Activated CD8-positive, alpha-beta T cell treated with anti-CD3 and anti-CD28 coated beads for 36 hours (primary cell): ENCODE measurements at places on chromosomes 5 and 9. TPM values are rescaled to one million over a fixed set of nuclear protein-coding genes. Genes with fewer than 3 reads are reported as not detected.
A peak's percentile ranks its signal among the peaks of the same experiment; 100 is the strongest.

- peak overlapping the region; percentile 93 for H3K27ac ChIP-seq
- no peaks in the 10 kb centered on the region for H3K27me3 ChIP-seq
- peaks cover 99% of the 10 kb centered on the region for H3K4me1 ChIP-seq
- H3K36me3 ChIP-seq = peaks cover 35% of the 10 kb centered on the region
- H3K4me3 ChIP-seq = peak overlapping the region; percentile 43
- peak; percentile 76 for DNase-seq
Measured at GRCh38 chr5:132427281-132428146, 58.0 kb downstream of the SLC22A5 start.

- no peaks in the 10 kb centered on the region for H3K4me1 ChIP-seq
- peaks cover 18% of the 10 kb centered on the region for H3K27me3 ChIP-seq
- H3K27ac ChIP-seq = no peak overlapping the region
Measured at GRCh38 chr5:77586101-77586500, 52.4 kb downstream of the OTP start.

DNA sequence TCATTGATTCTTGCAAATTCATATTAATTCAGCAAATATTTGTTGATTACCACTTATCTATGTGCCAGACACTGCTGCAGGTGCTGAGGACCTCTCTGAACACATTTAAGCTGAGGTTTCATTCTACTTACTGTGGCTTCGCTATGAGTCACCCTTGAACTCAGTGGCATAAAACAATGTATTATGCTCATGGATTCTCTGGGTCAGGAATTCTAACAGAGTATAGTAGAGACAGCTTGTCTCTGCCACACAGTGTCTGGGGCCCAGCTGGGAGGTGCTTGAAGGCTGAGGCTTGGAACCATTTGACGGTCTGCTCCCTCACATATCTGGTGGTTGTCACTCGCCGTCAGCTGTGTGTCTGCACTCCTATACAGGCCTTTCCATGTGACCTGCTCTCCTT is 124.3 kb upstream of the NR3C1 start:
- no peaks in the 10 kb centered on the region for H3K4me1 ChIP-seq
- no peaks in the 10 kb centered on the region for H3K36me3 ChIP-seq
- no peak overlapping the region for H3K27ac ChIP-seq
- H3K4me3 ChIP-seq = no peak overlapping the region
- DNase-seq = no peak

DNA sequence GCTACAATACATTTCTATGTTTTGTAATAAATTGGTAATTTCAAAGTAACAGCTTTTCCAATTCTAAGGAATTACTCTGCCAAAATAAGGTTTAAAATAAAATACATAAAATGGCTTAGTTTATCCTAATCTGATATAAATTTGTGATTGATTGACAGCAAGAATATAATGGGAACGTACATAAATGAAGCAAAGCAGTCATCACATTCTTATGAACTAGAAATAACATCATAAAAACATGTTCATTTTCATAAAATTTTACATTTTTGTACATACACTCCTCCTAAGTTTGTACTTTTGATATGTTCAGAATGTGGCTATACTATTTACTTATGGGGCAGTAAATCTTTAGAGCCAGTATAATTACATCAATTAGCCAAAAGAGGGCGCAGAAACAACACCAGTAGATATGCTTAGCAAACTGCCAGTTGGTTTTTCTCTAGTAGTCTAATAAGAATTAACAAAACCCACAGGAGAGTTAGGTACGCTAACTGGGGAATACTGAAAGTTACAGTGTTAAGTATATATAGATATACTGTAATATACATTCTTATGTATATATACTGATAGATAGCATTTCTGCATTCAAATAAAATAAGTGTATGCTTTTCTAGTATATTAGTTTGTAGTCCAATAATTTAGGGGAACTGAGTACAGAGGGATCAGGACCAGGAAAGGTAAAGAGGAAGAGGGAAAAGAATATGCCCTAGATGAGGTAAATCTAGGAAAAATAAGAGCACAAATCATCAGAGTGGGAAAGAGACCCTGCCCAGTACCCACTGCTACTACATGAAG is 76.8 kb downstream of the ZDHHC21 start:
- DNase-seq = no peak
- H3K27me3 ChIP-seq = no peaks in the 10 kb centered on the region
- H3K4me1 ChIP-seq = no peaks in the 10 kb centered on the region
- H3K27ac ChIP-seq = no peak overlapping the region
- H3K4me3 ChIP-seq = no peak overlapping the region
- H3K36me3 ChIP-seq = no peaks in the 10 kb centered on the region

GRCh38 chr9:129989362-129989708 is 53.7 kb downstream of the FNBP1 start:
- peaks cover 75% of the 10 kb centered on the region for H3K4me1 ChIP-seq
- no peak for DNase-seq
- peak overlapping the region; percentile 31 for H3K4me3 ChIP-seq
- peak overlapping the region; percentile 86 for H3K27ac ChIP-seq

- peaks cover 2% of the 10 kb centered on the region for H3K27me3 ChIP-seq
- no peak overlapping the region for H3K27ac ChIP-seq
- no peaks in the 10 kb centered on the region for H3K4me1 ChIP-seq
- no peak overlapping the region for H3K4me3 ChIP-seq
- H3K36me3 ChIP-seq = no peaks in the 10 kb centered on the region
Measured at GRCh38 chr5:172373680-172374079, 80.6 kb downstream of the SH3PXD2B start.

- no peak overlapping the region for H3K27ac ChIP-seq
- DNase-seq = no peak
- H3K4me1 ChIP-seq = no peaks in the 10 kb centered on the region
- no peak overlapping the region for H3K4me3 ChIP-seq
- no peaks in the 10 kb centered on the region for H3K36me3 ChIP-seq
- H3K27me3 ChIP-seq = peaks cover 13% of the 10 kb centered on the region
Measured at GRCh38 chr9:3138231-3139229, 294.6 kb upstream of the PUM3 start.

DNA sequence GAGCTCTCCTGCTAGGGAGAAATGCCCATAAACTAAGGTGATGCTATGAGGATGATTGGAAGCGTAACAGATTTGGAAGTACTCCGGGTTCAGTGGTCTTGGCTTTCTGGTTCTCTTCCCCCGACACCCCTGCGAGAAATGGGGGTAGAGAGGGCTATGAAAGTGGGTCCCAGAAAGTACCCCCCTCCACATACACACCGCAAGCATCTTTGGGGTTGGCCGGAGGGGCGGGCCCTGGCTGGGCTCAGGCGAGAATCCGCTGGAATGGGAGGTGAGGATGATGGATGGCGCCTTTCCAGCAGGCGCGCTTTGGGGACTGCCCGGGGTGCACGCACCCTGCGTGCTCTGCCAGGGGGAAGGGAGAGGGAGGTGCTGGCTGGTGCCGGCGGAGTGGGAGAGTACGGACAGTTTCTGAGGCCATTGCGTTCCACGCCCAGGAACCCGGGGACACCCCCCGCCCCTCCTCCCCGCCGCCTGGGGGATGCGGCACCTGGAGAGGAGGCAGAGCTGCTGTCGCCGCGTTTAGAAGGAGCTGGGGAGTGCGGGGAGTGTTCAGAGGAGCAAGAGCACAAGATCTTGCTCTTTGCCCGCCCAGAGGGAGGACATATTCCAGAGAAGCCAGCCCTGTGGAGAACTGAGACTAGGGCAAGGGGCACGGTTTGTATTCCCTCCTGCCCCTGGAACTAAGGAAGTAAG is 1.9 kb downstream of the PCSK5 start:
- no peaks in the 10 kb centered on the region for H3K36me3 ChIP-seq
- H3K27me3 ChIP-seq = no peaks in the 10 kb centered on the region
- no peak overlapping the region for H3K27ac ChIP-seq
- H3K4me1 ChIP-seq = peaks cover 49% of the 10 kb centered on the region

DNA sequence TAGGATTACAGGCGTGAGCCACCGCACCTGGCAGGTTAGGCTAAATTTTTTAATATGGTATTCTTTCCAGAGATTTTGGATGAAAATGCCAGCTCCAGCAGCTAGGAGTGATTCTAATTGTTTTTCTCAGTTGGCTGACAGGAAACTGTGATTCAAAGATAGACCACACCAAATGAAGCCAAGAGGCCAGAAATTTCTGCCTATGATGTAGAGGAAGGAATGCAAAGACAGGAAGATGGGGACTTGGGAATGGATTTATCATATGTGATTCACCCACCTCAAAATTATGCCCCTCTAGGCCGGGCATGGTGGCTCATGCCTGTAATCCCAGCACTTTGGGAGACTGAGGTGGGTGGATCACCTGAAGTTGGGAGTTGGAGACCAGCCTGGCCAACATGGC is 53.3 kb downstream of the UGCG start:
- peaks cover 11% of the 10 kb centered on the region for H3K4me1 ChIP-seq
- no peak overlapping the region for H3K4me3 ChIP-seq
- H3K27ac ChIP-seq = no peak overlapping the region
- no peaks in the 10 kb centered on the region for H3K27me3 ChIP-seq
- DNase-seq = no peak

GRCh38 chr9:76725011-76725546 is 39.2 kb upstream of the PCA3 start:
- no peak overlapping the region for H3K27ac ChIP-seq
- no peaks in the 10 kb centered on the region for H3K4me1 ChIP-seq
- H3K27me3 ChIP-seq = peaks cover 11% of the 10 kb centered on the region
- H3K4me3 ChIP-seq = no peak overlapping the region

DNA sequence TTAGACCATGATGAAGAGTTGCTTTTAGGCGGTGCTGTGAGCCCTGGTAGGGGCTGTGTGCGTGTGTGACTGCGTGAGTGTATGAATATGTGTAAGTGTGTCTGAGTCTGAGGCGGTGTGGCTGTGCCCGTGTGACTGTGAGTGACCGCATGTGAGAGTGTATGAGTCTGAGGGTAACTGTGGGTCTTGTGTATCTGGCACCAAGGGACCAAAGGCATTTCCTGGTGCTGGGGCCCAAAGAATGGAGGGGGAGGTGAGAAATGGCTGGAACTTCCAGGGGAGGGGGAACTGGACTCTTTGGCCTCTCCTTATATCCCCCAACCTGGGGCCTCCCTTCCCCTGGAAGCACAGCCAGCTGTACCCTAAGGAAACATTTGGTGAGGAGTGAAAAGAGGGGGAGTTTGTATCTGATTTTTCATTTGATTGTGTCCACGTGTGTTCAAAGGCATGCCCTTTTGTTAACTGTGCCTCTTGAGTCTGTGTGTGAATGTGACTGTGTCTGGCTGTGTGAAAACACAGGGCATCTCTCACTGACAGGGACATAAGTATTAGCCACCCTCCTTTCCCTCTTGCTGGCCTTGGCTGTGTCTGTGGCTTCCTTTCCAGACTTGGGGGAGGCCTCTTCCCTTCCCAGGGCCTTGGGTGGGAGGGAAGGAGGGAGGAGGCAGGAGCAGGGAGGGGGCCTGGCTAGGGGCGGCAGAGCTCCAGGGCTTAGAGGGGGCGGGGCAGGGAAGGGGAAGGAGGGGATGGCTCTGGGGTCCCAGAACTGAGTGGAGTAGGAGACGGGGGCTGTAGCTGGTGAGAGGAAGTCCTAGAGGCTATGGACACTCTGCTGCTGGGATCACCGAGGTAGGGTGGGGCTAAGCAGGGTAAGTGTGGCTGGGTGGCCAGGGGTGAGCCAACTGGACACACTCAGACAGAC is 1.4 kb downstream of the IL11RA start:
- no peak for DNase-seq
- peaks cover 18% of the 10 kb centered on the region for H3K36me3 ChIP-seq
- H3K4me3 ChIP-seq = no peak overlapping the region
- peak overlapping the region; percentile 26 for H3K27ac ChIP-seq

GRCh38 chr5:78810098-78810920 is 161.7 kb upstream of the LHFPL2 start:
- no peak overlapping the region for H3K27ac ChIP-seq
- H3K4me3 ChIP-seq = no peak overlapping the region
- H3K36me3 ChIP-seq = peaks cover 4% of the 10 kb centered on the region
- no peaks in the 10 kb centered on the region for H3K27me3 ChIP-seq
- no peak for DNase-seq

GRCh38 chr5:80204808-80205614 is 50.8 kb downstream of the SERINC5 start:
- no peak for DNase-seq
- H3K36me3 ChIP-seq = peaks cover 38% of the 10 kb centered on the region
- no peak overlapping the region for H3K4me3 ChIP-seq
- peaks cover 76% of the 10 kb centered on the region for H3K4me1 ChIP-seq
- no peaks in the 10 kb centered on the region for H3K27me3 ChIP-seq

DNA sequence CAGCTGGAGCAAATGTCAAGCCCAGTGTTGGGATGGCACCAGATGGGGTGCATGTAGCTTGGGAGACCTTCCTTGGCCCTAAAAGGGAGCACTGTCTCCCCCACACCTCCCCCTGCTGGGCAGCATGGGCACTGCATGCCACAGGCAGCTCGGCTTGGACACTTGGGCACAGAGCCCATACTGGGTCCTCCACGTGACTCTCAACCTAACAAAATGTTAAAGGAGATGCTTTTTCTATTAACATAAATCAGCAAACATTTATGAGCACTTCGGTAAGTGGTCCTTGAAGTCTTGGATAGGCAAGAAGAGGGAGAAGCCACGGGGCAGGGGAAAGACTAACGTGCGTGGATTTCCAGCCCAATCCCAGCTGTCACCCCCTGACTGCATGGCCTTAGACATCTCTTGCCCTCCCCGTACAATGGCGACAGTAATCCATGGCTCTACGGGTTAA is 23.9 kb upstream of the MAPK9 start:
- peak; percentile 78 for DNase-seq
- no peak overlapping the region for H3K4me3 ChIP-seq
- no peaks in the 10 kb centered on the region for H3K27me3 ChIP-seq
- no peak overlapping the region for H3K27ac ChIP-seq
- no peaks in the 10 kb centered on the region for H3K4me1 ChIP-seq

GRCh38 chr9:107571148-107571547 is 81.6 kb upstream of the KLF4 start:
- no peaks in the 10 kb centered on the region for H3K27me3 ChIP-seq
- H3K36me3 ChIP-seq = no peaks in the 10 kb centered on the region
- H3K4me3 ChIP-seq = no peak overlapping the region
- no peaks in the 10 kb centered on the region for H3K4me1 ChIP-seq

DNA sequence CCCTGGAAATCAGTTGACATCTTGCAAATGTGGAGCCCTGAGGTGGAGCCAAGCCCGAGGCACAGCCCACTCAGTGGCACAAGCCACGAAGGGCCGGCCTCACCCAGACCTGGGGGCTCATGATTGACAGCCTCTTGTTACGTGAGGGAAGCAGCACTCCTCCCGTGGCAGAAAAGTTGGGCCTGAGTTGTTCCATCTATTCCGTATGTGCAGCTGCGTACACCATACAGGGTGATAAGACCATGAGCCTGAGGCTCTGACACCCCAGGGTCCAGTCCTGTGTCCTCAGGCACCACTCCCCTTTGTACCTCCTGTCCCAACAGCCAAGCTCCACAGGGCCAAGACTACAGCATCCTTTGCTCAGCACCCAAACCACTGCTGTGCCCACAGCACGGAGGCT is 1.9 kb upstream of the ORM2 start:
- peaks cover 17% of the 10 kb centered on the region for H3K4me1 ChIP-seq
- no peak overlapping the region for H3K27ac ChIP-seq
- H3K27me3 ChIP-seq = no peaks in the 10 kb centered on the region

C5orf58 gene
- not detected for total RNA-seq

CTNND2 gene
- total RNA-seq = not detected

SLC25A46 gene
- total RNA-seq = 35.2 TPM
